ENCODE measurements at places on chromosomes 1 and 21.

GRCh38 chr1:5995871-5996630 lies 3.8 kb upstream of the NPHP4 start:
- DNase-seq, result no peak

DNA sequence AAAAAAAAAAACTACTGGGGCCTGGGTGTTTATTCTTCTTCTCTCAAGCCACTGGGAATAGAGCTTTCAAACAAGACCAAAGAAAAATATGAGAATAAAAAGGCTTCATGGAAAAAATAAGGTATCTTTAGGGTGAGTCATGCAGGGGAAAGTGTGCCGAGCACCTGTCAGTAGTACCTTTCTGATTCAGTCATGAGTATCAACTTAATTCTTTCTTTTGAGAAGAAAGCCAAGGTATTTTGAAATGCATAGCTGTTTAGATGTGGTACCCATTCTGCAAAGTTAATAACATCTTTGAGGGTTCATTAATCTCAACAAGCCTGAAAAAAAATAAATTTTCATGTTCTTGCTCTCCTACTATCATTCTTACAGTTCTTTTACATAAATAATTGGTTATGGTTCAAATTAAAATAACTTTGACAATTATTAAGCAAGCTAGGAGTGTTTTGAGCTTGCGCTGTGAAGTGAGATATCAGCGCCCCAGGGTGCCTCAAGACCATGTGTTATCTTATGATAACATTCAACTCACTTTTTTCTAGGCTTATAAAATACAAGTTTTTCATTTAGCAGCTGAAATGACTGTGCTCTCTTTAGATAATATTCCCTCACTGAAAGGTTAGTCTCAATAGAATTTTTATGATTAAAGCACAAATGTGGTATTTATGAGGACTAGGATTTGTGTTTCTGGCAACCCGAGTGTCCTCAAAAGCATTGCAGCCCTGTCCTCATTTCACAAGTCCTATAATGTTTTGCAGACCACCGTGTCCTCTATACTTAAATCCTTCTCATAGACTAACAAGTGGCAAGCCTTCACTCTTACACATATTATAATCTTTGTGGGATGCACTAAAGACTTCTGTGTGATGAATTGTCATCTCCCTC lies 138.6 kb downstream of the SLC44A5 start:
- DNase-seq, result no peak

GRCh38 chr1:215889871-215890270 lies 322.8 kb downstream of the KCTD3 start:
- DNase-seq, result no peak

DNA sequence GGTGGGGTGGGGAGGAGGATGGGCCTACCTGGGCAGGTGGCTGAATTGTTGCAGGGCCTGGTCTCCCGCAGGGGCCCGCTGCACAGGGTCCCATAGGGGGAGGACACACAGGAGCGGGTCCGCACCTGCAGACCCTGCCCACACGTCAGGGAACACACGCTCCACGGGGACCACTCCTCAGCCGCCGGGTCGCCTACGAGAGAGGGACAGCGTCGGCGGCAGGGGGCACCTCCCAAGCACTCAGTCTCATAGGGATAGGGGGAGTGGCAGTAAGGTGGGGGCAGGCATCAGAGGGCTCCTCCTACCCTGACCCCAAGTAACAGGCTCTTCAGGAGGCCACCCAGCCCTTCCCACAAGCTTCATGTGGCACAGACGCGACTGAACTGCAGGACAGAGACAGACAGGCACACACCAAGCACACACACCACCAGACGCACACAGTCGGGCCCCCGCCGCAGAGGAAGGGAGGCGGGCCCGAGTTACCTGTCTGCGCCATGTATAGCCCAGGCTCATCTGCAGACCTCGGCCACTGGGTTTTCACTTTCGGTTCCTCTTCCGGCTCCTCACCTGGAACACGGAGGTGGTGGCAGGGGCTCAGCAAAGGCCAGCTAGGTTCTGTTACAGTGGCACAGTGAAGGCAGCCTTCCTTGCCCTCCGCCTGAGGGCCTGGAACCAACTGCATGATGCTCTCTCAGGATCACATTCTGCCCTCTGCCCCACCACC lies 19.8 kb downstream of the ADGRB2 start:
- no peak for DNase-seq

- DNase-seq, result peak; percentile 73
These were observed 18.8 kb downstream of the TNFRSF25 start for GRCh38 chr1:6447016-6447817.

GRCh38 chr1:45574105-45574626 lies 9.7 kb upstream of the NASP start:
- no peak for DNase-seq

GRCh38 chr21:17613242-17613676 lies 558 bp upstream of the BTG3 start:
- DNase-seq, result no peak

DNA sequence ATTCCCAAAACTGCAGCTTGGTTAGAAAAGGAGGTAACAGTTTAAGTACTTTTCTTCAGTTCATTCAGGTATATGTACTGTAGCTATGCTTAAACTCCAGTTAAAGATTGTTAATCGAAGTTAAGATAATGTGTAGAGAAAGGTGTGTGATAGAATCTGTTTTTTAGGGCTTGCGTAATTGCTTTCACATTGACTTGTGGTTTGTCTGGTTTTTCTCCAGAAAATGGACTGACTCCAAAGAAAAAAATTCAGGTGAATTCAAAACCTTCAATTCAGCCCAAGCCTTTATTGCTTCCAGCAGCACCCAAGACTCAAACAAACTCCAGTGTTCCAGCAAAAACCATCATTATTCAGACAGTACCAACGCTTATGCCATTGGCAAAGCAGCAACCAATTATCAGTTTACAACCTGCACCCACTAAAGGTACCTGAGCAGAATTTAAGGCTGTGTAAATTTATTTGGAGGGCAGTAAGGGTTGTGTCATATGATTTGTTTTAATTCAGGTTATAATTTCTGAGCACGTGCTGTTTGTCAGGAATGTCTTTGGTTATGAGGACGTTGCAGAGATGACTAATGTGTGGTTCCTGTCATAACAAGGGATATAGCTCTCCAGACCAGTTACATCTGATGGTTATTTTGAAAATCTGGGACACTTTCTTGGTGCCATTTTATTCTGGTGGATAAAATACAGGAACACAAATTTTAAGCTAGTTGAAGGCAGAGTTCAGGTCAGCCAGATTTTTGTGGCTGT lies 26.0 kb downstream of the ATF6 start:
- no peak for DNase-seq

GRCh38 chr1:223067914-223068313 lies 75.1 kb downstream of the TLR5 start:
- no peak for DNase-seq

- no peak for DNase-seq
These were observed 810 bp downstream of the ZBTB37 start for GRCh38 chr1:173869021-173869359.

DNA sequence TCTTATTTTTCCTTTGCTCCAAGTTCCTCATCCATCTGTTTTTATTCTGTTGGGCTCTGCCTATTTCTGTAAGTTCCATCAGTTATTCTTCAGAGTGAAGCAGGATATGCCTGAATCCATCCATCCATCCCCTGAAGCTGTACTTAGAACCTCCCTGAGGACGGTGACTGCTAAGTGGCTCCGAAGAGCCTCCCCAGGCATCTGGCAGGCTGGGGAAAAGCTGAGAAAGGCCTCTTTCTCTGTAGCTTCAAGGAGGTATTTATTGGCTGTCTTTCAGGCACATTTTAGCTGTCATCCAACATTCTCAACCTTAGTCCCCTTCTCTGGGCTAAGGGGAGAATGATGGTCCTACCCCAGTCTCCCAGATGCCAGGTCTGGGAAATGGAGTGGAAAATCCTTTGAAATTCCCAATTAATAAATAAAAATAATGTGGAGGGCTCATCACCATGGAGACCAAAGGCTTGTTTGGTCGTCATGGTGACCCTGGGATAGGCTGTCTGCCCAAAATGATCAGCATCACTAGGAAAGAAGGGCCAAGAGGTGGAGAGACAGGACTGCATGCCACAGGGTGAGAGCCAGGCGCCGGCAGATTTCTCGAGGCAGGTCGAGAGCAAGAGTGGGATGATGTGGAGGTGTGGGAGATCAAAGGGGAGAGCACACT lies 82.0 kb downstream of the UBIAD1 start:
- DNase-seq, result no peak

- no peak for DNase-seq
These were observed 1065.6 kb upstream of the TMPRSS15 start for GRCh38 chr21:19468991-19469715.

DNA sequence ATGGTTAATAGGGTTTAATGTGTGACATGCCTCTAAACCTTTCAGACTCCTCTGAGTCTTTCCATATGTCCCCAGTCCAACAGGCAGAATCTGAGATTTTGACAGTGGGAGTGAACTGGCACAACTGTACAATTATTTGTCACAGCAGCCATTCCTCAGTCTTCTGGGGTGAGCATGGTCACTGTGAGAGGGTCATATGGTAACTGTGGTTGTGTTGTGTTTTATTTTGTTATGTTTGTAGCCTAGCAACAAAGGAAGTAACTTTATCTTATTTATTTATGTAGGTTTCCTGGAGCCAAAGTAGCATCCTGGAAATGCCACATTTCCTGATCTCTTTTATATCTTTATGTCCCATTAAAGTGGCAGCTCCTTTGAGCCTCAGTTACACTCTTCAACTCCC lies 1067.9 kb downstream of the TTLL7 start:
- DNase-seq, result no peak

- DNase-seq, result no peak
These were observed 318.3 kb upstream of the PROX1 start for GRCh38 chr1:213669512-213669911.

DNA sequence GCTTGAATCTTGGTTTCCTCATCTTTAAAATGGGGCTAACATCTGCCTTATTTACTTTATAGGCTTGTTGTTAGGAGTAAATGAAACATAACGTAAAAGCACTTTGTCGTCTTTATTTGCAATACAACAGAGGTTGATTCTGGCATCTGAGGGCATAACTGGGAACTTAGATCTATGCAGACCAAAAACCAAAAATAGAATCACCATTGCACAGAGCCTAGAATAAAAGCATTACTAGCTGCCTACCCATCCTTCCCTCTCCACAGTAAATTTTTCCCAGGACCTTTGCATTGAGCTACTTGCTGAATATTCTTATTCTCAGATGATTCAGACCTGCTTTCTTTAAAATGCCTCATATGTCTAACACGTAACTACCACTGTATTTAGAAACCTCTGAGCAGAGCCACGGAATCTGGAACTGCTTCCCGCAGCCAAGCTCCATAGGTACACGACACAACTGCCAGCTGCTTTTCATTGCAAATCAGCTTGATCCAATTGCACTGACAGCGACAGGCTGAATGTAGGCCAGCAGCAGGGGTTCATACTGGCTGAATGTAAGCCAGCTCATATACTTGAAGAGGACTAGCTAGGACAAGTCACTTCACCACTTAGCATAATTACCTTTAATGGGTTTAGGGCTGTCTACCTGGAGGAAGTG lies 33.2 kb upstream of the SERBP1 start:
- peak; percentile 35 for DNase-seq

DNA sequence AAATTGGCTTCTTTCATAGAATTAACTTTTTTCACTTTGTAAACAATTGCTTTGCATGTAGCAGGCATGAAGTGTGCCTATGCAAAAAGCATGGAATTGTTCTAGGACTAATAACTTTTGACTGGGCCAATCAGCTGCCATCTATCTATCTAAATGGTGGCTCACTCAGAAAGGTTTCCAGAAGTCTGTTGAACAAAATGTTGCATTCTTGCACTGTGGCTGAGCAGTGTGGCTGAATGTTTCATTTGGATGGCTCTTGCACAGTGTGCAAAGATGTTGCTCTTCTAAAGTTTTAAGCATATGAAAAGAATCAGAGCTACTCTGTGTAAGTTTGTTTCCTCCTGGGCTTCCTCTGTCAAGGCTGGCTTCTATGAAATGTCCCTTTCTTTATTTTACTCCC lies 213.5 kb downstream of the KCTD3 start:
- DNase-seq, result no peak

- DNase-seq, result no peak
These were observed 128.5 kb upstream of the GALNT2 start for GRCh38 chr1:229938551-229938950.

GRCh38 chr1:192747301-192747700 lies 61.5 kb upstream of the RGS2 start:
- no peak for DNase-seq

DNA sequence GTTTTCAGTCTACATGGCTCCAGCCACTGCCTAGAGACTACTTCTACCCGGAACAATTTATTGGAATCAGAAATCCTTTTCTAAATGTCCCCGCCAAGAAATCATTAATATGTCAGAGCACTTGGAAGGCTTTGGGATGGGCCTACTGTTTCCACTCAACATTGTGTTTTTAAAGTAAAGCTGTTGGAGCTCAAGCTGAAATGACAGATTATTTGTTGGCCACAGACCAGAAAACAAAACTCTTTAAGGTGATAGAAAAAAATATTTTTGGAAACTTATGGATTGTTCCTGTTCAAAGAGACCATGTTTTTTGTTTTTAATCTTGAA lies 496 bp downstream of the VPS45 start:
- DNase-seq, result no peak

DNA sequence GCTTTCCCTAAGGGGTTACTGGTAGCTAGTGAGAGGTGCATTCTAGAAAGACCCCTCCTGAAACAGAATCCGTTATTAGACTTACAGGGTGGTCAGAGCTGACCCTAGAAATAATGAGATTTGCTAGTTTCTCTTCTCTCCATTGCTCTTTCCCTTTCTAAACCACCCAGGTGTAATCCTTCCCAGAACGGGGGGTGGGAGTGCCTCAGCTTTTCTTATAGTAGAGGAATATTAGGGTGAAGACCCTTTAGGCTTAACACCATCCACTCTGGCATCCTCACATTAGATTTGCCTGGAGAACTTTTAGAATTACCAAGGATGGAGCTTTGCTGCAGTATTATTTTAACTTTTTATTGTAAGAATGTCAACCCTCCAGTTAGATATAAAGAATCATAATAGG lies 49.4 kb downstream of the CAPN9 start:
- no peak for DNase-seq

- no peak for DNase-seq
These were observed 9.8 kb downstream of the ADAMTS4 start for GRCh38 chr1:161189036-161189435.

DNA sequence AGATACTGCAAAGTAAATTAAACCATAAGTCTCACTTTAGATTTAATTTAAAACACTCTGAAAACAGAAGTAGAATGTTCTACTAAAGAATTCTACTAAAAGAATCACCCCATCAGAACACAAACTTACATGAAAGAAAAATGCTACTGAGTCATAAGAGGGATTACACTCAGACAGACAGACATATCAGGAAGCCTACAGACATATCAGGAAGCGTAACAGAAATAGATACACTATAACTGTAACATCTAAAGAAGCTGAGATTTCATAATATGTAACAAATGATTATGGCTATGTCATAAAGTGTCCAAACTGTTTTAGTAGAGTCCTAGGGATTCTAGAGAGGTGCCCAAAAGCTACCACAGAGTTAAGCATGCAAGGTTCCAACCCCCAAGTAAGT lies 23.9 kb downstream of the FOXJ3 start:
- DNase-seq, result no peak

- DNase-seq, result no peak
These were observed 76.0 kb upstream of the OLIG2 start for GRCh38 chr21:32949701-32950100.
